ENCODE measurements at places on chromosomes 4 and X.

GRCh38 chr4:78370631-78371372, 180.8 kb upstream of the ANXA3 start:
- DNase-seq, result no peak

DNA sequence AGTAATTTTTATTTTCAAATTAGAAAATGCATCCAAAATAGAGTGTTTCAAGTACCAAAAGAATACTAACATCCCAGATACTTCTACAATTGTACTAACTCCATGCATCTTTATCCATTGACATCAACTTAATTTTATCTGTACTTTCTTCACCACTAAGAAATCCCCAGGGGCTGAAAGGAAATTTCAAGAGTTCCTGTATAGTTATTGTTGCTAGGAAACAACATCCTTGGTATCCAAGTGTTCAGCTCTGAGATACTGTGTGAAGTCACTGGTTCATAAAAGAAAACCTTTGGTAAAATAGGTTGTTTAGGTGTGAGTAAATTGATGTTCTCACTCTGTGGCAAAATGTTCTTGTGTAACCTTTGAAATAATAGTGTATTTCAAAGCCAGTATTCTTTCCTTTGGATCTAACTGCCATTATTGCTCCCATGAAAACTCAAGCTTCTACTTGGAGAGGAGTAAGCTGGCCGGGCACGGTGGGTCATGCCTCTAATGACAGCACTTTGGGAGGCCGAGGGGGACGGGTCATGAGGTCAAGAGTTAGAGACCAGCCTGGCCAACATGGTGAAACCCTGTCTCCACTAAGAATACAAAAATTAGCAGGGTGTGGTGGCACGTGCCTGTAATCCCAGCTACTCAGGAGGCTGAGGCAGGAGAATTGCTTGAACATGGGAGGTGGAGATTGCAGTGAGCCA, 72.9 kb downstream of the COMMD8 start:
- DNase-seq, result no peak

GRCh38 chr4:38560340-38560739, 103.7 kb upstream of the KLF3 start:
- no peak for DNase-seq

DNA sequence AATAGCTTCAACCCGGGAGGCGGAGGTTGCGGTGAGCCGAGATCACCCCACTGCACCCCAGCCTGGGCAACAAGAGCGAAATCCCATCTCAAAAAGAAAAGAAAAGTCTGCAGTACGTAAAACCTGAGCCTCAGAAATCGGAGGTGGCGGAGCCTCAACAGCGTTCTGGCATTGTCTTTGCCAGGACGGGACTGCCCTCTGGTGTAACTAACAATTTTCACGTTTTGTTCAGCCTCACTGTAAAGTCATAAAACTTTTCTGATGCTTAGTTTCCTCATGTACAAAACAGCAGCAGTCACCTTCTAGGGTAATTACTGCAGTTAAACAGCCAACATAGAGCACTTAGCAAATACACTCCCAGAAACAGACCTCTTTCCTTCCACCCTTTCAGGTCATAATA, 121.7 kb downstream of the RBM47 start:
- no peak for DNase-seq

DNA sequence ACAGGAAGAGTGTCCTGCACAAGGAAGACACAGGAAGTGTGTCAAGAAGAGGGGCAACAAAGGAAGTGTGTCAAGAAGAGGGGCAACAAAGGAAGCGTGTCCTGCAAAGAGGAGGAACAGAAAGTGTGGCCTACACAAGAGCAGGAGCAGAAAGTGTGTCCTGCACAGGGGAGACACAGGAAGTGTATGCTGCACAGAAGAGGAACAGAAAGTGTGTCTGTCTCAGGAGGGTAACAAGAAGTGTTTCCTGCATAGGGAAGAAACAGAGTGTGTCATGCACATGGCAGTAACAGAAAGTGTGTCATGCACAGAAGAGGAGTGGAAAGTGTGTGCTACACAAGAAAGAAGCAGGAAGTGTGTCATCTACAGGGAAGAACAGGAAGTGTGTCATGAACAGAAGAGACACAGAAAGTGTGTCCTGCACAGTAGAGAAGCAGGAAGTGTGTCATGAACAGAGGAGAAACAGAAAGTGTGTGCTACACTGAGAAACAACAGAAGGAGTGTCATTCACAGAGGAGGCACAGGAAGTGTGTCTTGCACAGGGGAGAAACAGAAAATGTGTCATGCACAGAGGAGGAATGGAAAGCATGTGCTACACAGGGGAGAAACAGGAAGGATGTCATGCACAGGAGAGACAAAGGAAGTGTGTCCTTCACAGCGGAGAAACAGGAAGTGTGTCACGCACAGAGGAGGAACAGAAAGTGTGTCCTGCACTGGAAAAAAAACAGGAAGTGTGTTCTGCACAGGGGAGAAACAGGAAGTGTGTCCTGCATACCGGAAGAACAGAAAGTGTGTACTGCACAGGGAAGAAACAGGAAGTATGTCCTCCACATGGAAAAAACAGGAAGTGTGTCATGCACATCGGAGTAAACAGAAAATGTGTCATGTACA, 526.4 kb upstream of the PRKX start:
- DNase-seq, result no peak

GRCh38 chrX:77603635-77604336, 156.6 kb downstream of the FGF16 start:
- no peak for DNase-seq

- DNase-seq, result no peak
Observed at GRCh38 chr4:184091986-184092385, 125.7 kb downstream of the ENPP6 start.

- DNase-seq, result no peak
Observed at GRCh38 chr4:126458993-126459392, 1144.2 kb downstream of the FAT4 start.

DNA sequence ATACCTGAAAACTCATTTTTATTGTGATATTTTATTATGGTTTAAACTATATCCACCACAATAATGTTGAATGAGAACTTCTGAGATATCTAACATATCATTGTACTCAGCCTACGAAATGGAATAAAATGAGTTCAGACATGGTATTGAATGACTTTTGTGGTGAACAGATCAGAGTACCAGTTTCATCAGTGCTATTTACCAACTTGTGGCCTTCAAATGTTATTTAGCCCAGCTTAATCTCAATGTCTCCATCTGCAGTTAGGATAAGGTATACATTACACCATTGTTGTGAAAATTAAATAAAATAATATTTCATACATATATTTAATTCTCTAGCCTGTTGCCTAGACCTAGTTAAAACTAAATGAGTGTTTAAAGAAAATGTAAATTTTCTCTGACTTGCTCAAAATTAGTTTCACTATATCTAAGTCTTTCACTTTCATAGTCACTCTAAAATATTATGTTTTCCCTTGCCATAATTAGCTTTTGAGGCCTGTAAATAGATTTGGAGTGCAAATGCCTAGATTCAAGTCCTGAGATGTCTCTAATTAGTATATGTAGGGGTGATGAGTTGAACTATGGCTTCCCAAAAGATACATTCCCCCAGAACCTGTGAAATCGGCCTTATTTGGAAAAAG, 594.2 kb downstream of the STPG2 start:
- DNase-seq, result no peak

DNA sequence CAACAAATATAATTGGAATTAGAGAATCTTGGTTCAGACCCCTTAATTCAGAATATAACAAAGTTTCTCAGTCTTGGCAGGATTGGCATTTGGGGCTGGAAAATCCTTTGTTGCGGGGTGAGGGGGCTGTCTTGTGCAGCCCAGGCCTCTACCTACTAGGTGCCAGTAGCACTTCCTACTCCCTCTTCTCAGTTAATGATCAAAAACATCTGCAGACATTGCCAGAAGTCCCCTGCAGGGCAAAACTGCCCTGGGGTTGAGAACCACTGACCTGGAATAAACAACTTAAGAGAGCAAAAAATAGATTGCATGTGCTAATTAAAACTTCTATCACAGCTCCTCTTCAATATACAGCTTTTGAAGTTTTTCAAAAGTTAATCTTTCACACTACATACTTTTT, 36.7 kb upstream of the CXorf38 start:
- no peak for DNase-seq

Data from stimulated activated CD8-positive, alpha-beta memory T cell treated with anti-CD3 and anti-CD28 coated beads, Interleukin-7, amount 100 ng/mL, for 1 hour (primary cell).